ENCODE measurements at places on chromosomes 13 and 19. TPM values are rescaled to one million over a fixed set of nuclear protein-coding genes. Genes with fewer than 3 reads are reported as not detected.

DNA sequence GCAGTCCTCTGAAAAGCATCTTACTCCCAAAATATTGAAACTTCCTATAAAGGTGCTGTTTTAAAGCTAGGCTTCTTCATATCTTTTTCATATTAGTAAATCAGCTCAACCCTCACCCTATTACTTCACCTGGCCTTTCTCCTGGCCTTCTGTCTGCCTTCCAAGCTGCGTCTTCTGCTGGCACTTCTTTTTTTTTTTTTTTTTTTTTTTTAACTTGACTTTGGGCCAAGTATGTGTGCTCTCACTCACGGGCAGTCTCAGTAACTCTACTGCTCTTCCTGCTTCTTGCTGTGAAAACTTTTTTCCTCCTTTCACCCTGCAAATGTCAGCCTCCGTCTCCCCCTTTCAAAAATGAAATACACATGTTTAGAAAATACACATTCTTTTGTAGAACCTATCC lies 41.2 kb upstream of the KCTD4 start:
- H3K36me3 ChIP-seq: no peaks in the 10 kb centered on the region
- H3K27me3 ChIP-seq: no peaks in the 10 kb centered on the region

DNA sequence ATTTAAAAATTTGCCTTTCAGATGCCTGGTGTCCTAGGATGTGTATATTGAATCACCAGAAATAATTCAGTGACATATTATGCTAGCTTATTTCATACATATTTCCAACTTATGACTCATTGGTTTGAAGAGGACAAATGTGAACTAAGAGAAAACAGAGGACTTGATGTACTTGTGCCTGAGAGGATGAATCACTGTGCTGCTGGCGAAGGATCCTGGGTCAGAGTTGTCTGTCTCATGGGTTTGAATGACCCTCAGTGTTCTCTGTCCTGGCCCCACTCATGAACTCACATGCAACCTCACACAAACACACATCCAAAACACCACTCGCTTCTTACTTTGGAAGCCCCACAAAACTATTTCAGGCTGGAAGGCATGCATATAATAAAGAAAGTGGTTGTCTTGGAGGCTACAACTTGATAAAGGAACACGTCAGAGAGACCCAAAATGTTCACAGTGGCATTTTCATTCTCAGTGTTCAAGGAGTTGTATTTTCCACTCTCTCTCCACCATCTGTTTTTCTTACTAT lies 129.0 kb upstream of the SPRY2 start:
- no peak overlapping the region for H3K27ac ChIP-seq
- H3K27me3 ChIP-seq: no peaks in the 10 kb centered on the region
- no peak overlapping the region for H3K4me3 ChIP-seq
- no peak for DNase-seq
- no peaks in the 10 kb centered on the region for H3K36me3 ChIP-seq

DNA sequence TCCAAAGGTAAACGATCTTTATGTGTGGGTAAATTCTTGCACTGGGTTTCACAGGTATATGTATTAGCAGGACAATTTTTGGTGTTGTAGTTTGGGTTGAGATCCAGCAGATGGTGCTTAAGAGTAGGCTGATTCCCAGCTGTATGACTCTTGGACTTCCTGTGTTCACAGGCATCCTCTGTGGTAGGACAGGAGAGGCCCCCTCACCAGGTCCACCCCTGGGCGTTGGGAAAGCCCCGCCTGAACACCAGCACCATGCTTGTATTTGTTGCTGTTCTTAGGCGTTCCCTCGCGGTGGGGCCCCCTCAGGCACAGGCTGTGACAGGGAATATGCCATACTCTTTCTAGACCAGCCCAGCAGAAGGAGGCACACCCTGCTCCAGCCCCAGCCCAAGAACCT lies 49.5 kb upstream of the PCDH17 start:
- H3K4me3 ChIP-seq: no peak overlapping the region
- peaks cover 7% of the 10 kb centered on the region for H3K4me1 ChIP-seq
- H3K36me3 ChIP-seq: no peaks in the 10 kb centered on the region
- no peaks in the 10 kb centered on the region for H3K27me3 ChIP-seq
- peak; percentile 3 for DNase-seq

The LCP1 gene
- total RNA-seq: 2.2 TPM

The ACP7 gene
- total RNA-seq: 0.22 TPM

The ATP4B gene
- total RNA-seq: not detected

The CEBPA gene
- total RNA-seq: 2.9 TPM

The LEUTX gene
- total RNA-seq: not detected
